ENCODE measurements at places on chromosomes 7 and 10. TPM values are rescaled to one million over a fixed set of nuclear protein-coding genes. Genes with fewer than 3 reads are reported as not detected.

GRCh38 chr7:91343996-91344629 is 79.9 kb downstream of the FZD1 start:
- DNase-seq = no peak

DNA sequence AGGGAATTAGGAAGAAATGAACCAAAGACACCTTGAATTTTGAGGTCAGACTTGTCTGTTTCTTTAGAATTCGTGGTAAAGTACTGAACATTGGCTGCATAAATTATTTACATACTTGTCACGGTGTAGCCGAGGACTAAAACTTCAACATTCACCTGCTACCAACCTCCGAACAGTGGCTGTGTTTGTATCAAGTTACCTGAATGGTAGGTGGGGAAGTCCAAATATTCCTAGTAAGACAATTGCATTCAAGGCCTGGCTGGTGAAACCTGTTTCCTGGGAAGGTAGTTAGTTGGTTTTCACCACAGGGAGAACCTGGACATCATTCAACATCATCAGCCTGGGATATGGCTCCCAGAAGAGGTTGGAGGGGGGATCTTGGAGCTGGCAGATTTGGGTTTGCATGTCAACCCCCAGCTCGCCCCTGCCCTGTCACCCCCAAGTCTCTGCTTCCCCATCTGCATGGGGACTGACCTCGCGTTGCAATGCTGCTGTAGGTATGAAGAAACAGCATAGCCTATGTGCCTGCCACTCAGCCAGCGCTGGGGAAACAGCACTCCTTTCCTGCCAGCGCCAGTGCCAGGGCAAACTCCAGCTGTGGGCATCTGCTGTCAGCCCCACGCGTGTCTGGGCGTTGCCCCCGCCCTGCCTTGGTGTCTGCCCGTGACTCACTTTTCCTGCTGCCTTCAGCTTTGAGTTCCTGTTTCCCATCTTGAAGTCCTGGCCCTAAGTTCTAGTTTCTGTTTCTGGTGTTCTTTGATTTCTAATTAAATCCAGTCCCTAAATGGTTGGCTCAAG is 12.7 kb upstream of the LARP4B start:
- peak; percentile 87 for DNase-seq

- DNase-seq = no peak
These were observed 187.7 kb upstream of the HGF start for GRCh38 chr7:81957517-81957916.

DNA sequence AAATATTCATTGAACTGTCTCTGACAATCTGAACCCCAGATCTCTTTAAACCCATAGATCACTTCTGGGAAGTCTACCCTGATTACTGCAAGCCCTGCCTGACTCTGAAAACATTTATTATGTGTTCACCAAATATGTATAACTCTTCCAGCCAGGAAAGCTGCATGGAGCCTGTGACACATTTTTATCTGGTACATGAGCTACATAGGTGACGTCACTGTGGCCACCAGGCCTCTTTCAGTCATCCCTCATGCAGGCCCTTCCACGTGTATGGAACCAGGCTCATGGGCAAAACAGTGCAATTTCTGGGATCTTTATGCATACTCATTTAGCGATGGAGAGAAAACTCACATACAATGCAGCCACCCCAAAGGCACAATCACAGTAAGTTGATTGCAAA is 133.9 kb upstream of the NUPR2 start:
- DNase-seq = no peak

GRCh38 chr7:155457544-155458110 is 302 bp upstream of the EN2 start:
- no peak for DNase-seq

DNA sequence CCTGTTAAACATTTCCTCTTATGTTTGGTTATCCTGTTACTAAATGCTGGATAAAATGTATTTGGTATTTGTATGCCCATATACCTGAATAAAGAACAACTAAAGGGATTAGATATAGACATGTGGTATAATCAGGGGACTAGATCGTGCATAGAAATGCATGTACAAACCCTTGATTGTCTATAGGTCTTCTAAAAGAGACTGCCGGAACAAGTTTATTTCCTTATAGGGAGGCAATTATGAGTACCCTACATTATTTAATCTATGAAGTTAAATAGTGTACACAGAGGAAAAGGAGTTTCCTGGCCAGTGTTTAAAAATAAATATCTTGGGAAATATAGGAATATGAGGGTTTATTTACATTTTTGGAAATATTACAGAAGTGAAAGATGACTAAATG is 44.6 kb downstream of the CCSER2 start:
- DNase-seq = no peak

DNA sequence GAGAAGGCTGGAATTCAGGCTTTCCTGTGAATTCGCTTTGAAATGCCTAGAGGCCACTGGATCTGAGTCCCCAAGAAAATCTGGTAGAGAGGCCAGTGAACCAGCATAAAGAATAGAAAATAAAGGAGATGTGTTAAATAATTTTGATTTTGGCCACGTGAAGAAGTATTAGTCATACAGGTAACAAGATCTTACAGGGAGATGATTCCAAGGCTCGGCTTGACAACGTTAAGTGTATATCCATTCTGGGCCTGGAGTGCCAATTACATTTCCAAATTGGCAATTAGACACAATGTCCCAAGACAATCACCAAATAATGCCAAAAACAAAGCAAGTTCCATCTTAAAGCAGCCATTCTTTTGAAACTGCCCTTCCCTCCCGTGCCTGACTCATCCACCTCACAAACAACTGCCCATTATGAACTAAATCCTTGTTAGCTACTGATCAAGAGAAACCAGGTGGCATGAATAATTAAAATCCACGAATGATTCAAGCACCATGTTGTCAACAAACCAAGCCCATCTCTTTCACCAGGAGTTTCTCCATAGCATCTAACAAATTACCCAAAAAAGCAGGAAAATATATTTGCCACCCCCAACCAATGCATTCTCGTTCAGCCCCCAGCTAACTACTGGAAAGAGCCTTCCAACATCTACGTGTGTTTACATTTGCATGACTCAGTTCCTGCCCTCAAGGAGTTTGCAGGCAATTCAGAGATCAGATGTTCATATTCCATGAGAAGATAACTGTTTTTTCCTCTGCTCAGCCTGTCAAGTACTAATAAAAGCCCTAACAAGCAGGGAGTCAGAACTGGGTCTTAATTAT is 8.5 kb downstream of the KCNMA1 start:
- no peak for DNase-seq

DNA sequence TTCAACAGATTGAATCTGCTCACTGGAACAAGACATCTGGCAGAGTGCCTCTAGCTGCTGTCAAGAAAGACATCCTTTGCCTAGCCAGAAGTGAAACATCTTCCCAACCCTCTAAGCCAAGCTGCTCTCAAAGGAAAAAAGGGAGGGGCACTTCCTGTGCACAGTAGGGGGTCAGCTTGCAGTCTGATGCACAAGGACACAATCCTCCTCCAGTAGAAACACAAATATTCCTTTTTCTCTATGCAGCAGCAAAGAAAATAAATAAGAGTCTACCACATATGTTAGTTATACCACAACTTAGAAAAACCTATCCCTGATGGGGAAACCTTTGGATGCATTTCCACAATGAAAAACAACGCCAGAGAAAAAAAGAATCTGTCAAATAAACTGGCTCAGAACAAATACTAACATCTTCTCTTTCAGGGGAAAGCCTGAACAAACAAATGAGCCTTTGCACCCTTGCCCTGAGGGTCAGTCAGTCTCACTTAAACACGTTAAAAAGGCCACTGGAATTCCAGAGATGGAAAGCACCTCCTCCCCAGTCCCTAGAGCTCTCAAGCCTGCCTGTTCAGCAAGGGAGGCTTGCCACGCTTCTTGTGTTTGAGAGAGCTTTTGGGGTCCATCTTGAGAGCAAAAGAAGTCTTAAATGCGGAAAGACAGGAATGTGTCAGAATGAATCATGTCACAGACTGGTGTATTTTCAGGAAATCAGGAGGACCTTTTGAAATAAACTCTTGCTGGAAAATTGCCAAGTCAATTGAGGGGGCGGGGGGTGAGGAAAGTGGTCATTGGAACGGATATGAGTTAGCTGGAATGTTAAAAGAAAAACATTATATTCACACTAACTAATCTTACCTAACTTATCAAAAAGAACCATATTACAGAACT is 7.5 kb downstream of the LAMB1 start:
- peak; percentile 37 for DNase-seq

DNA sequence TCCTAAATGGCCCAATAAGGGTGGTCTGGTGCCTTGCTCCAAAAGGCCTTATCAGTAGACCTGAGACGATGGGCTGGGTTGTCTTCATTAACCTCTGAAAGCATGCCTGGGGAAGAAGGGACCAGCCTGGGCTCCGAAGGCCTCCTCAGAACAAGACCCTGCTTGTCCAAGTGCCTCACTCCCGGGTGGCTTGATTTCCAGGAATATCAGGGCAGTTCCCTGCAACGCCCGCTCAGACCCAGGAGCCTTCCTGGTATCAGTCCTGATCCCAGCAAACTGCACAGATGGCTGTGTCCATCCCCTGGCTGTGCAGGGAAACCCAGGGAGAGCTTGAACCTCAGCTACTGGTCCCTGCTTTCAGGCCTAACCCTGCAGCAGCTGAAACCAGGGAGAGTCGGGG is 49.9 kb upstream of the CUX1 start:
- no peak for DNase-seq

GRCh38 chr10:22379059-22379458 is 33.8 kb downstream of the SPAG6 start:
- DNase-seq = no peak

- no peak for DNase-seq
These were observed 46.2 kb downstream of the WDR11 start for GRCh38 chr10:120897343-120897742.

GRCh38 chr10:88865281-88865876 is 13.7 kb upstream of the ANKRD22 start:
- no peak for DNase-seq

DNA sequence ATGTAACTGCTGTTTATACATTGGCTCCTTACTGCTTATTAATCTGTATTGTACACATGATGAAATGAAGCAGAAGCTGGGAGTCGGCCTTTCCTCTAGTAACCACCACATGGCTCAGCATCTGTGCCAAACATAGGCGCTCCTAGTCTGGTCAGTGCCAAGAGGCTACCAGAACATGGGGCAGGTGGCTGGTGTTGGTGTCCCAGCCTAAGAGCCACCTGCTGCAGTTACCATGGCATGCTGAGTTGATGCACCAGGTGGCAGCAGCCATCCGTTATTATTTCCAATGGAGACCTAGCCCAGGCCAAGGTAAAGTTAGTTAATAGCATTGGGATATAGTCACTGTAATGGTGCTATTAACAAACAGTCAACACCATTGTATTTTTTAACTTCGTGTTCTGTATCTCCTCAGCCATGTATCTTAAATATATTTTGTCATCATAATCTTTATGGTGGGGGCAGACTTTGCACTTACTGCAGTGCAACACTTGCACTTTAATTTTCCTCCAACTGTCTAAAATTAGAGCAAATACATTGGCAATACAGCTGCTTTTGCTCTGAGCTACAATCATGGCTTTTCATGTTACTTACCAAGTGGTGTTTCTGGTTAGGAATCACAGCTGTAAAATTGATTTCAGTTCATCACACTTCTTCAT is 33.1 kb downstream of the HBP1 start:
- peak; percentile 36 for DNase-seq

DNA sequence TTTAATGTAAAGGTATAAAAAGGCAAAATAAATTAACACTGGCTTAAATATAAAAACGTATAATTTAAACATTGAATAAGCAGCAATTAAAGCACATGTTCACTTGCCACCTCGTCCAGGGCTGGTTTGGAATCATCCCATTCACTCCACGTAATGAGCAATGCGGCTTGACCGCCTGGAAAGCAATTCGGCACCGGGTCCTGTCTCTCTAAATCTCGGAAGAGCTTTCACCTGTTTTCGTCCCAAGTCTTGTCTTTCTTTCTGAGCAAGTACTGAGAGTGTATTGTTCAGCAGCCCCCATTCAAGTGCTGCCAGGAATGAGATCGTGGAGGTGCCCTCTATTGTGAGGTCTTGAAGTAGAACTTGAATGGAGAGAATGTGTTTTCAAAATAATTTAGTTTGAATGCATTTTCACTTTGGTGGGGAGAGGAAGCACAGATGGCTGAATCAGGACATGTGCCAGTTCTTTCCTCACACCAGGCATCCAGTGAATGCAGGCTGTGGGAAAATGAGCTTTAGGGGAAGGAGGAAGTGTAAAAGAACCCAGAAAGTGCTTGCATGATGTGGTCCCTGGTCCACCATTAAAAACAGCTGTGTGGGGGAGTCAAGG is 515.2 kb downstream of the REEP3 start:
- DNase-seq = no peak

DNA sequence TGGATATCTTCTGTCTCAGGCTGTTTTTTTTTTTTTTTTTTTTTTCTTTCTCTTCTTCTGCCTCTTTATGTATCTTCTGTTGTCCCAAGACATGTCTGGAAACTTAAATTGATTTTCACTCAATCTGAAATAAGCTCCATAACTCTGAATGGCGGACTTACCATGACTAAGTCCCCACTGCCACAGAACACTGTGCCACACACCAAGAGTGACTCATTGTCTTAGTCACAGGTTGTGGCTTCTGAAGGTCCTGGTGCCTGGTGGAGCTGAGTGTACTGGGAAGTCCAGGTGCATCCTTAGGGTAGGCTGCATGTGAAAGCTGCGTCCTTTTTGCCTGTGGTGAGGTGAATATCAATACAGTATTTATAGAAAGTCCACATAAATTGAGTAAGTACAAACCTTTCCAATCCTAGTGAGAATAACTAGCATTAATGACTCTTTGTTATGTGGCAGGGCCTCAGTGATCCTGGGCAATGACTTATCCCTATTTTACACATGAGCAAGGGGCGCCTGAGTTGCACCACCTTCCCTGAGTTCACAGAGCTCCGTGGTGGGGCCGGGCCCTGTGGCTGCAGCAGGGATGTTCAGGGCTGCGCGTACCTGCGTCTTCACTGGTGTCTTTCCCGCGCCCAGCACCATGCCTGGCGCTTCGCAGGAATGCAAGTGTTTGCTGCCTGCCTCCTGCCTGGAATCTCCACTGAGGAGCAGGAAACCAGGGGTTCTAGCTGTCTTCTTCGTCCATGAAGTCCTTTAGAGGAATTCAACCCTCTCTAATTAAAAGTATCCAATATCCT is 4.3 kb downstream of the PFKP start:
- DNase-seq = no peak

DNA sequence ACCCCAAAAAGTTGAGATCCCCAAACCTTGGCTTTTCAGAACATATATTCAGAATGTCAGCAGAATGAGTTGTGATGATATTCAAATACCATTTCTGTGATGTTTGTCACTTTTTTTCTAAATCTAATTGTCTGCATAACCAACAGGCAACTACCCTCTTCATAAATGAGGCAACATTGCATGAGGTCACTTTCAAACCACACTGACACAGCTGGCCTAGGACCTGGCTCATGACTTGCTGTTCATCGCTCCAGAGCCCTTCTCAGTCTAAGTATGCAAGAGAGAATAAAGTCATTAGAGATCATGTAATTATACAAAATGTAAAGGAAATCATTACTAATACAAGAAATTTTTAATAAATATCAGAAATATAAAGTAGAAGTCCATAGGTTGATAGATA is 681.9 kb downstream of the GRM8 start:
- no peak for DNase-seq

Gene FFAR4
- 0.49 TPM for total RNA-seq

Gene OR13A1
- not detected for total RNA-seq

Gene AQP1
- 219 TPM for total RNA-seq

Gene LLCFC1
- total RNA-seq = not detected

Gene LRMDA
- total RNA-seq = 47.7 TPM

Gene TWIST1
- total RNA-seq = 3.2 TPM

Gene CD36
- total RNA-seq = 460 TPM

Gene ENTPD1
- 30.4 TPM for total RNA-seq

Gene CCDC136
- total RNA-seq = 2.5 TPM

Gene FIS1
- 245 TPM for total RNA-seq

Gene VPS50
- total RNA-seq = 23.0 TPM

Gene CLRN3
- not detected for total RNA-seq

Gene GATAD1
- 18.4 TPM for total RNA-seq

Gene TAS2R4
- 0.40 TPM for total RNA-seq

All from right cardiac atrium (tissue), 5 donors.